Activated CD4-positive, alpha-beta T cell treated with anti-CD3 and anti-CD28 coated beads, Interleukin-10, Interleukin-2, amounts not matched to agents 100 ng/mL and 50 ng/mL, durations not matched to agents 16 hours and 8 hours (primary cell): ENCODE measurements at places on chromosomes 12 and 14.

DNA sequence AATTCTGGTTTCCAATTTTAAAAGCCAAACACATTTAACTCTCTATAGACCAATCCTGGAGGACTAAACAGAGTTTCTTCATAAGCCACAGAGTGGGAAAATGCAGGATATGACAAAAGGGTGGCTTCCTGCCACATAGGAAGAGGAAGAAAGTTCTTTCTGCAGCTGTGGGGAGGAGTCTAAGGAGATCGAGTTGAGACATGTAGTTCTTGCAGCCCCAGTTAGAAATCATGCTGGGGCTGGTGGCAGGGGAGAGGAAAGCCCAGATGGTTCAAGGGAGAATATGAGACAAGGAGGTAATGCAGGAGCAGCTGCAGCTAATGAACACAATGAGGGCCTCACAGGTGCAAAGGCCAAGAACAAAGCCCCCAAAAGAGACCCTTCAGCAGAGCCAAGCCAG lies 85.0 kb upstream of the ARID2 start:
- DNase-seq, result peak; percentile 28

DNA sequence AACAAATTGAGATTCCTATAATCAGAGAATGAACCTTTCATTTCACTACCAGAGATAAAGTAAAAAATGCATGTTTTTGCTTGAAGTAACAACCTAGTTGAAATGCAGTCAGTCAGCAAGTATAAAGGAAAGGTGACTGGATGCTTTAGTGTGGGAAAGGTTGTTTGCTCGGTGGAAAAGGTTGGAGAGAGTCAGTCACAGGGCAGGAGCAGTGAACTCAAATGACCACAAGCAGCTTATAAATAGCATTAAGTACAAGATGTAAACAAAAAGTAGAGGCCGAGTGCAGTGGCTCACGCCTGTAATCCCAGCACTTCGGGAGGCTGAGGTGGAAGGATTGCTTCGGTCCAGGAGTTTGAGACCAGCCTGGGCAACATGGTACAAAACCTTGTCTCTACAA lies 98.1 kb upstream of the FGD4 start:
- no peak for DNase-seq

- no peak for DNase-seq
These were observed 51.2 kb downstream of the TSPAN11 start for GRCh38 chr12:30977537-30978349.

GRCh38 chr12:118500299-118500698 lies 123.9 kb downstream of the SUDS3 start:
- no peak for DNase-seq

DNA sequence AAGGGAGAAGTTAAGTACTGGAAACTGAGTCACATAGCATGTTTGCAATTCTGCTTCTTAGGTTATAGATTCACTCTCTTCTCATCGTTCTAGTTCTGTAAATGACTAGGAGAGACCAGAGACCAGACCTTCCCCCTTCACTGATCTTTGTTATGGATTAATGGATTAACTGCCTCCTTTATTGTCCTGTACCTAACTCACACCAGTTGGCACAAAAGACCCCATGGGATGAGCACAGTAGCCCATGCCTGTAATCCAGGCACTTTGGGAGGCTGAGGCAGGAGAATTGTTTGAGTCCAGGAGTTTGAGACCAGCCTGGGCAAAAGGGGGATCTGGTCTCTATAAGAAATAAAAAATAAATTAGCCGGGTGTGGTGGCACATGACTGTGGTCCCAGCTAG lies 20.8 kb downstream of the BCAT1 start:
- no peak for DNase-seq

GRCh38 chr12:40691913-40692764 lies at the start of gene CNTN1:
Gene CNTN1, plus strand, starts transcription at chr12:40692439.
- peak; percentile 1 for DNase-seq

GRCh38 chr12:111448266-111448830 lies 42.6 kb downstream of the SH2B3 start:
- no peak for DNase-seq

DNA sequence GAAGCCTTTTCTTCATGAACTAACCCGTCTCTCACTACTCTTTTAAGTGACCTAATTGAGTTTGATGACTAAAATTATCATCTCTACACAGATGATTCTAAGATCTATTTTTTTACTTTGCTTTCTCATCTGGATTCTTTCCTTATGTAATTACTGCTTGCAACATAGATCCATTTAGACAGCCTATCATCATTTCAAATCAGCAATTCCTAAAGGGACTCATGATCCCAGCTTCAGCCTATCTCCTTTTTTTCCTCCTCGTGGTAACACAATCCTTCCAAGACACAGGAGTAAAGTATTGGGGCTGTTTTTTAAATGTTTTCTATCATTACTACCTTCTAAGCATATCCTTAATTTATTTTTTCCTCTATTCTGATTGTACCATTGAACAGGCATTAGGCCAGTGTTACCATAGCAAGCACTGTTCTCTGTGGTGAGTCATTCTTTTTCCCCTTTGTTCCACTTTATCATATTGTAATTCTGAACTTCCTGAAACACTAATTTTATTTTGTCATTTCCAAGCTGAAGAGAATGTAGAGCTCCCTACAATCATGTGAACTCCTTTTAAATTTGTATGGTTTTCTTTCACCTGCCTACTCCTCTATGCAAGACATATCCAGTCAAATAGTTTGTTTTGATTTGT lies 190.4 kb upstream of the FAR2 start:
- DNase-seq, result no peak

DNA sequence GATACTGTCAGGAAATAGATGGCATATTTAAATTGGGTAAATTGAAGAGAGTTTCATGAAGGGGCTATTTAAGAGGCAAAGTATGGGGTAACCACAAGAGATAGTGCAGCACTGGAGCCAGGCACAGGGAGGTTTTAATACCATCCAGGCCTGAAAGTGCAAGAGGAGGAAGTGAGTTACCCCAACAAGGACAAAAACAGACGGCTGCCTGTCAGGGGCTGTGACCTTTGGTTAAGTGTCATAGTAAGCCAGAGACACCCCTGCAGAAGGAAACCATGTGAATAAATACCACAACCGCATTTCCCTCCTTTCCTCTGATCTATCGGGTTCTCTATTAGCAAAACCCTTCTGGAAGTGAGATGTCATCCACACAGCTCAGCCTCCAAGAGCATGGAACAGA lies 122.0 kb upstream of the DHRS4 start:
- DNase-seq, result no peak

GRCh38 chr12:50625029-50625925 lies 120.5 kb downstream of the DIP2B start:
- peak; percentile 62 for DNase-seq

- DNase-seq, result no peak
These were observed 4.6 kb downstream of the IFI27 start for GRCh38 chr14:94115058-94115591.

DNA sequence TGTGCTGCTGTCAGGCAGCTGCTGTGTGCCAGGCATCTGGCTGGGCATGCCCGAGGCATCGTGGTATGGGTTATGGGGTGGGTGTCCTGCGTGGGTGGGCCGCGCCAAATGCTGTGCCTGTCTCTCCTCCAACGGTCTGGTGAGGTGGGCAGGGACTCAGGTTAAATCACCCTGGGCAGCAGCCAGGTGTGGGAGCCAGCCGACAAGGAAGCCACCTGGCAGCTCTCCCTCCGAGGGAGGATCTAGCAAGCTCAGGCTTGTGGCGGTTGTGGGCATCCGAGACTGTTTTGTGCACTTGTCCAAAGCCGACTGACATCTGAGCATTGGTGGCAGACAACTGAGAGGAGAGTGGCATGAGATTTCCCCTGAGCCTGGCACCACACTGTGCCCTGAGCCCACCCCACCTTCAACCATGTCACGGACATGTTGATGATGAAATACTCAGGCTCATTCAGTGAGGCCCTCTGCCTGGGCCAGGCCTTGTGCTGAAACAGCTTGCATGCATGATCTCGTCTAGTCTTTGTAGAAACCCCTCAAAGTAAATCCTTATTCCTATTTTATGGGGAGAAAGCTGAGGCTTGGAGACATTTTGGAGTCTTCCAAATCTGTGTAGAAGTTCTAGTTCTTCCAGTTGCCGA lies 181.8 kb upstream of the MYL2 start:
- no peak for DNase-seq

- peak; percentile 16 for DNase-seq
These were observed 316.4 kb downstream of the ZFP36L1 start for GRCh38 chr14:68476212-68477109.

GRCh38 chr12:91630083-91630482 lies 447.5 kb upstream of the DCN start:
- DNase-seq, result no peak

GRCh38 chr14:76876076-76876475 lies 49.9 kb downstream of the LRRC74A start:
- DNase-seq, result peak; percentile 55

- no peak for DNase-seq
These were observed 119.5 kb downstream of the PIWIL1 start for GRCh38 chr12:130457215-130457614.

DNA sequence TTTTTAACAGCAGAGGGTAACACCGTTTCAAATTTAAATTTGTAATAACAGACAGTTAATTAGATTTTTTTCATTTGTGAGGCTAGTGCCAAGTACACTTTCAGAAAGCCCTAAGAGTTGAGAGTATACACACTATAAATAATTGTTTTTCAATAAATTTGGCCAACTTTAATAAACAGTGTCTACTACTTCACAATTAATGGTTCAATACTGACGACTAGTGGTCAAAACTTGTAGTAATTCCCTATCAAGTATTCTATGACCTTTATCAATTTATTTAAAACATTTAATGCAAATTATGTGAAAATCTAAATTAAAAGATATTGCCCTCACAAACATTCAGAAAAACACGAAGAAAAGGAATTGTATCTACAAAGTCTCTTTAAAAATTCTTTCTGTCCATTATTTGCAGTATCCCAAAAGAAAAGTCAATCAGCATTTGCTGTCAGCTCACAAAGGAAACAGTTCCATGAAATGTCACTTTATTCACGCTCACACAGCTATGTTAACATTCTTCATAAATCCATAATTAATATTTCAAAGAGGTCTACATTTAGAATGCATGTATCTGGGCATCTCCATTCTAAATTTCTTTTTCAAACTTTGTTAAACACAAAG lies 91.2 kb downstream of the CEP128 start:
- peak; percentile 15 for DNase-seq

GRCh38 chr12:23083267-23083666 lies 458.3 kb downstream of the ETNK1 start:
- DNase-seq, result peak; percentile 45

- DNase-seq, result no peak
These were observed 109.0 kb upstream of the AMIGO2 start for GRCh38 chr12:47188576-47189441.

DNA sequence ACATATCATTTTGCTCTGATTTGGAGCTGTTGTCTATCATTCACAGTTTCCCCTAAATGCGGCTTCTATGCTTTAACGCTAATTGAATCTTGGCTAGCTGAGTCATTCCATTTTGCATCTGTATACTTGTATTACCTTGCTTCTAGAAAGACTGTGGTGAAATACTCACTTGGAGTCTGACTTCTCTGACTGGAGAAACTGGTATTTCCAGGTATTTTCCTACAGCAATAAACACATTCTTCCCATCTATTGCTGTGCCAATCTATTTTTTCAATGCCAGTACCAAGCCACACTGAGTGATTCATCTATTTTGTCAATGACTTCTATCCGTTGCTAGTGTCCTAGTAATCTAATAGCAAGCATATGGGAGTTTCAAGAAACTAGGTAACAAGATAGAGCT lies 76.0 kb upstream of the ST8SIA1 start:
- DNase-seq, result peak; percentile 59

DNA sequence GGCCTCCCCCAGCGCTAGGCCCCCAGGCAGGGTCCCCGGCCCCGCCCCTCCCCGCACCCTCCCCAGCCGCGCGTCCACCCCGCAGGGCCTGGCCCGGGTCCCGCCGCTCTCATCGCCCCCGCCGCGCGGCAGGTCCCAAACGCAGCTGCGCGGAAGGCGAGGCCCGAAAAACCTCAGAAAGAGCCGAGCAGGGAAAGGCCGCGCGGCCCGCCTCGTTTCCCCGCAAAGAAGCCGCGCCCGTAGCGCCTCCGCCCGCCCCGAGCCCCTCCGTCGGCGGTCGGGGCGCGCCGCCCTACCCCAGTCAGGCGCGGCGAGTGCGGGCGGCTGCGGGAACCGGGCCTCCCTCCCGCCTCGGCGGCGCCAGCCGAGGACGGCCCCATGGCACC lies 324 bp downstream of the POLE start:
- DNase-seq, result peak; percentile 10

GRCh38 chr12:32062881-32063280 lies 43.8 kb upstream of the BICD1 start:
- DNase-seq, result no peak

DNA sequence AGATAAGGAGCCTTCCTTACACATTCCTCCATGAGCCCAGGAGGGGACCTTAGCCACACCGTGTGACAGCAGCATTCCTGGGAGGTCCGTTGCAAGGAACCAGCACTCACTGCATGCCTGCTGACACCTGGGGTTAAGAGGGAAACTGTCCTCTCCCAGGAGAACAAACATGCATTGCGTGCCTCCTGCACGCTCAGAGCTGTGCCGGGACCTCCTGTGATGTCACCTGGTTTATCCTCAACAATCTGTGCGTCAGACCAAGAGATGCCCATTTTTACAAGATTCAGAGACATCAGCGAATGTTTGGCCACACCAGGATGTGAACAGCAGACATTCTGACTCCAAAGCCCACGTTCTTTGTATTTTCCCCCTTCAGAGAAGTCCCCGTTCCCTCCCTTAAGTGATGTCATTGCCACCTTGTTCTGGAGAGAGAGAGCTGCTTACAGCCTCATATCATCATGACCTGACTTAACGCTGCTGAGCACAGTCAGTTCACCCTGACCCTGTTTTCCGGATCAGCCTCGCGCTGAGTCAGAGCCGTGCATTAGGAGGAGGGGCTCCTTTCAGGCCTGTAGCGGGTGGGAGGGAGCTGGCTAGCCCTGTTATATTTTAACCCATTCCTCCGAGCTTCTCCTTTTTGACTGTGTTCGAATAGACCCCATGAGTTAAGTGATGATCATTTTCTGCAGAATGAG lies 36.2 kb downstream of the TMEM120B start:
- peak; percentile 48 for DNase-seq

DNA sequence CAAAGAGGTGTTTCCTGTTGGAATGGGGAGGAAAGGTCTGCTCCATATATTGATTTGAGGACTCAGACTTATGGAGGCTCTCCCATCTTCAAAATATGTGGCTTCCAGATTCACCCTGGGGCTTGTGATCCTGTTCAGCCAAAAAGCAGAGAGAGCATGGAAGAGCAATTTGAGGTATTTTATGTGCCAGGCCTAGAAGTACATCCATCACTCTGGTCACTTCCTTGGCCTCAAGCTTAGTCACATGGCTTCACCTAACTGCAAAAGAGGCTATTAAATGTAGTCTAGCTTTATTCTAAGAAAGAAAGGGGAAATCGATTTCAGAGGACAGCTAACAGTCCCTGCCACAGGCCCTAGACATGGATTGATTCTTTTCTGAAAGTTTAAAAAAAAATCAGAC lies 86.2 kb downstream of the C12orf50 start:
- no peak for DNase-seq

DNA sequence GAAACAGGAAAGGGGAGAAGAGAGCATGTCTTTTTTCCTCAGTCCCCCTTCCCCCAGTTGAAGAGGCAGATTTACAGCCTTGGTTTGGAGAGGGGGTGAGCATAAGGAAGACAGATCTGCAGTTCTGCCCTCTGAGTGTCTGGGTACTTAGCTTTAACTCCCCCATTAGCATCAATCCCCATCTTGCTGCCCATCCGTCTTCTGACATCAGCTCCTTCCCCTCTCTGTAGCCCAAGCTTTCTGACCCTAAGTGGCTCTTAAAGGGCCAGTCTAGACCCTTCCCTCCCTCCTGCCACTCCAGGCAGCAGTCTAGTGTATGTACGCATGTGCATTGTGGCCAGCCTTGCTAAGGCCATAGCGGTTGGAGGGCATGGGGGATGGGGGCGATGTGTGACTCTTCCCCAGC lies 7.3 kb downstream of the GPR84 start:
- no peak for DNase-seq

GRCh38 chr14:90451961-90452360 lies 55.1 kb downstream of the CALM1 start:
- no peak for DNase-seq
